ENCODE measurements at places on chromosomes 5 and 9.

- peak; percentile 53 for DNase-seq
Observed at GRCh38 chr9:14395317-14396082, 81.6 kb upstream of the NFIB start.

DNA sequence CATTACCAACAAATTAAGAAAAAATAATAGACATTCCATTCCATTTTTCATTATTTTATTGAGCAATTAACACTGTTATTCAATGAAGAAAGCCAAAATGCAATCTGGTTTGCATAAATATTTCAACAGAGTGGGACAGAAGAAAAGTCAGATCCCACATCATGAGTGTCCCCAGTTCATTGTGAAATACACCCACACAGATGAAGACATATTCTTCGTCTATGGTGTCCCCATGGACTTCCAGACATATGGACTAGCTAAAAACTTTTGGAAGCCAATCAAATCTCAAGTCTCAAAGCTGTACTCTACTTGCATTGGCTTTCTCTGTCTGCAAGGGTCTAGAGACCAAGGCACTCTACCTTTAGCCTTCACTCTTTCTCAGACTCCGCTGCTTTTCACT lies 194.3 kb downstream of the SEMA5A start:
- no peak for DNase-seq

DNA sequence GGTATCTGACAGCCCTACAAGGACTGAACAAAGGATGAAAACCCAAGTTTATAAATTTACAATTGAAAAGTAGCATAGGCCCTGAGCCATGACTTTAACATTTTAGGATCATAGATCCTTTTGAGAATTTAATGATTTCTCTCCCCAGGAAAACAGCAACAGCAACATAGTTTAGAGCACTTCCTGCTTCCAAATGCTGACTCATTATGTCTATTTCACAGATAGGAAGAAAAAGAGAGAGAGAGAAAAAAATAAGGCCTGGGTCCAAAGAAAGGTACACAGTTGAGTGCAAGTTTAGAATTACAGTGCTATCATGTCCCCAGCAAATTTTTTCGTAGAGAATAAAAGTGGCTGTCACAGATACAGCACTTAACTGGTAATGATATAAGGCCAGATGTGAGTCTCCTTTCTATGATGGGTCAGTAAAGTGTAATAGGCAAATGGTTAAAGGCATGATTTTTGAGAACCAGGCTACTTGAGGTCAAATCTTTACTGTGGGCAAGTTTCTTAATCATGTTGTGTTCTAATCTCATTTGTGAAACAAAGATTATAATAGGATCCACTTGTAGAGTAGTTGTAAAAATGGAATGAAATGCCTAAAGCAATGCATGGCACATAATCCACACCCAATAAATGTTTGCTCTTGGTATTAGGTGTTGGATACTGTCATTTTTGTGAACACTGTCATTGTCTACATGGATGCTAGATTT lies 12.3 kb upstream of the PPP2R2B start:
- DNase-seq: no peak

DNA sequence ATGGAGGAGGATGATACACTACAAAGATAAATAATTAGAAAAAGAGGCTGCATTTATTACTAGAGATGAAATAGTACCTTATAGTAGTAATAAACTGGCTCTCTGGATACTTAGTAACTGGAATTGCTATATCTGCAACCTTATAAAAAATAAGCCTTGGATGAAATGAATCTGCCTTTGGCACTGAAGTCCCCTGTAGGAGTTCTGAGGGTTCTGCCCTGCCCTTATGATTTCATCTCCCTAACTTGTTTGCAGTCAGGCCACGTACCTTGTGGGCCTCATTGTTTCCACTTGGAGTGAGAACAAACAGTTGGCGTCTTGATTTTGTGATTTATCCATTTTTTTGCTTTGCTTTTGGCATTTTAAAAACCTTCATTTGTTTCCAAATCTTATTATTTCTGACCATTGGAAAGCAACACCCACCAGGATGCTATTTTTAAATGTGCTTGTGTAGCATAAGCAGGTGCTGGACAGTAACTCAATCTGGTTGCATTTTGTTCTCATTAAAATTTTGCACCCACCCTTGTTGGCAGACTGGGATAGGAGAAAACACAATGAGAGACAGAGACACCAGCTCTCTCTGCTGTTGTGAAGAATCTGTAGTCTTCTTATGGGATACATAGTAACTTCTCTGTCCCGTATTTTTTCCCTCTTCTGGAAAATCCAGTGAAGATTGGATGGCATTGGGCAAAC lies 518.9 kb upstream of the SGCD start:
- DNase-seq: no peak

- no peak for DNase-seq
Observed at GRCh38 chr5:176133877-176134276, 104.3 kb upstream of the SIMC1 start.

DNA sequence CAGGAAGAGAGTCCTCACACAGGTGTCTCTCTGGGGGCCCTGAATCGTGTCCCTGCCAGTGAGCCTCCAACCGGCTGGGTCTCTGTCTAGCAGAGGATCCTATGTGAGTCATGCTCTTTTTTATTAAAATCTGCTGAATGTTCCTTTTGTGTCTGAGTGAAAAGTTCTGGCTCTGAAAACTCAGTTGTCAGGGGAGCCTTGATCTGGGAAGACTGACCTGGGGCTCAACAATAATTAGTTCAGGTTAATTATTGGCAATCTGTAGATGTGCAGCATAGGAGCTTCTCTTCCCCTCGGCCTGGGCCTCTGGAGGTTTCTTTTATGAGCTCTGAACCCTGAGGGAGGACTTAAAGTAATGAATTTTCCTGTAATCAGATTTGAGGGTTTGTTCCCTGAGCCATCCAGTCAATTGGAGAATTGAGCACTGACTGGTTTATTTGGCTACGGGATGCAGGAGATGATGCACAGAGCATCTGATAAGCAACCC lies 45.2 kb downstream of the ALG2 start:
- DNase-seq: no peak

DNA sequence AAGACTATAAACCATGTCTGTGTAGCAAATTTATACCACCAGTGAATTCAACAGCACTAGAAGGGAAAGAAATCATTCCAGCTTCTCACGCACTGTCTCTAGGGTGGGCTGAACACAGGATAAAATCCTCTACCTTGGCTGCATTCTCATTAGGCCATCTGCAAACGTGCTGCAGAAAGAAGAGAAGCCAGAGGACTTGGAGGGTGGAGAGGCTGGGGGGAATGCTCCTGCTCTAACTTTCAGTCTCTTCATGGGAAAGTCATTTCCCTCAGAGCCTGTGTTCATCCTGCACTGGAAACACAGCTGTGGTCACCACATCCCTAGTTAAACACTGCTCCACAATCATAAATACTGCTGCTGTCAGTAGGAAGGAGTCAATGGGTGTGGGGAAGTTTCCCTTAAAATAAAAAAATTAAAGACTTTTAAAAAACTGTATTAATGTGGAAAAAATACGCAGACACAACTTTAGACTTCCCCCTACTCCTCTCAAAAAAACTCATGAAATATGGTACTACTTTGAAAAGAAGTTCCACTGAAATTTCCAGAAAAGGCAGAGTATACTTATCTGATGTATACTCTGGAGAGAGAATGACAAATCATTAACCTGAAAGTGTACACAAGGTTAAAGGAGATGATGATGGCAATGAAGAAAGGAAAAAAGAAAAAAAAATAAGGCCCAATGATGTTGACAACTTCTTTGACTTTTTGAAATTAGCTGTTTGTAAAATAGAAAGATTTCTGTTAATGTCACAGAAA lies 46.8 kb downstream of the LHFPL2 start:
- DNase-seq: no peak

DNA sequence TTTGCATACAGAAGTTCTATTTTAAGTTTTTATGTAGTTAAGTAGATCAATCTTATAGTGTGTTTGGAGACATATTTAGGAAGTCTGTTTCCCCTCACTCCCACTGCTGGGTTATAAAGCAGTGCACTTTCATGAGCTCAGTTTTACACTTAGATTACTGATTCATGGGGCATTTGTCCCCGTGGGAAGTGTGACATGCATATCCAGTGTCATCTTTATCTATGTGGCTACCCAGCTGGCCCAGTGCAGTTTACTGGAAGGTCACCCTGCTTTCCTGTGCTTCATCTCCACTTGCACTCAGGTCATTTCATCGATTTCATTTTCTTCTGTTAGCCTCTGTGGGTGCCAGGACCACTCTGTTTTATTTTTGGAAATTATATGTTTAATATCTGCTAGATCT lies 49.1 kb downstream of the ADCY2 start:
- DNase-seq: no peak

DNA sequence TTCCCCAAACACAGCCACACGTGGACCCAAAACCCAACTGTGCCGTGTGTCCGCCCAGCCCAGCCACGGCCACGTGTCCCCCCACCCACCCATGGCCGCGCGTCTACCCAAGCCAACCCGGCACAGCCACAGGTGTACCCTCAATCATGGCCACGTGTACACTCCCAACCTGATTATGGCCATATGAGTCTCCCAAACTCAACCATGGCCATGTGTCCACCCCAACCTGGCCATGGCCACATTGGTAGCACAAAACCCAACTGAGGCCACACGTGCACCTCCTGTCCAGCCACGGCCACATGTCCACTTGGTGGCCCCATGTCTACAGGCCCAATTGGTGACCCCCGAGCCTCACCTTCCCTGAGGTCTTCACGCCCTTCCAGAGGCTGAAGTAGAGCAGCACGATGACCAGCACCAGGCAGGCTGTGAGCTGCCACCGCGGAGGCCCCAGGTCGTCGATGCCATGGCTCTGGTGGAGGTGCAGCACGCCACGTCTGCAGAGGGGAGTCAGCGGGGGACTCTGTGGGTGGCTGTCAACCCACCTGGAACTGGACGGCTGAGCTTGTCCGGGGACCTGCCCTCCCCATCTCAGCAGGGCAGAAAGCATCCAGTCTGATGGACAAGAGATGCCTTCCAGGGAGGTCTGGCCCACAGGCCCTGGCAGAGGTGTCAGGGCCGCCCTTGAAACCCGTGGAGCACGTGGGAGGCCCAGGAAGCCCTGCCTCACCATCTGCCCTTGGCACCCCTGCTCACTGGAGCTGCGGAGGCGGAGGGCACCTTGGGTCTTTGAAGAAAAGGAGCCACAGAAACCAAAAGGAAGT lies 23.5 kb downstream of the SLC6A3 start:
- DNase-seq: no peak

GRCh38 chr9:111926421-111926875 lies 29.8 kb downstream of the UGCG start:
- DNase-seq: peak; percentile 36

- no peak for DNase-seq
Observed at GRCh38 chr5:149745-150485, 41.4 kb upstream of the LRRC14B start.

GRCh38 chr9:69093471-69094103 lies 58.0 kb downstream of the FXN start:
- DNase-seq: no peak

DNA sequence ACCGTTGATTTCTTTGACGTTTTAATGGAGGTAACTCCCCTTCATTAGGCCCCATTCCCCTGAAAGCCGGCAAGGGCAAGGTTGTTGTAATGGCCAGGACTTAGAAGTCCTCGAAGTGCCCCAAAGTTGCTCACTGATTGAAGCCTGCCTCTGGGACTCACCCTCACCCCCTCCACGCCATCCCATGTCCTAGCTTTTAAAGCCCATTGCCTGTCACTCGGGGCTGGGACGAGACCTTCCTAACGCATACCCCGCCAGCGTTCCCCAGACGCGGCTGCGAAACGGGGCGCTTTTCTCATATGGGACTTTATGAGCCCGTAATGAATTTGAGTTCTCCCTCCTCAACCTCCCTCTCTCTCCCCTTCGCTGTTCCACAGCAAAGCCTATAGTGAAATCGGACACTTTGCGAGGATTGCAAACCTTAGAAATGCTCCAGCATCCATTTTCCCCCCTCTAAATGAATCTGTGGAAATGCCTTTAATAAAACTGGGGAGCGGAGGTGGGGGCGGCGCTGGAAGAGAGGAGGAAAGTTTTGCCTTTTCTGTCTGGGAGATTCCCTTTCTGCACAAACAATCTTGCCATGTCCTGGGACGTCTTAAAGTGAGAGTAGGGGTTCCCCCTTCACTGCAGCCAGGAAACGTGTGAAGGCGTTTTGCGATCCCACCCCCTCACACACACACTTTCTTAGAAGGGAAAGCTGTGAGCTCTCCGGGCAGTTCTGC lies 1.5 kb downstream of the PAPPA start:
- peak; percentile 24 for DNase-seq

DNA sequence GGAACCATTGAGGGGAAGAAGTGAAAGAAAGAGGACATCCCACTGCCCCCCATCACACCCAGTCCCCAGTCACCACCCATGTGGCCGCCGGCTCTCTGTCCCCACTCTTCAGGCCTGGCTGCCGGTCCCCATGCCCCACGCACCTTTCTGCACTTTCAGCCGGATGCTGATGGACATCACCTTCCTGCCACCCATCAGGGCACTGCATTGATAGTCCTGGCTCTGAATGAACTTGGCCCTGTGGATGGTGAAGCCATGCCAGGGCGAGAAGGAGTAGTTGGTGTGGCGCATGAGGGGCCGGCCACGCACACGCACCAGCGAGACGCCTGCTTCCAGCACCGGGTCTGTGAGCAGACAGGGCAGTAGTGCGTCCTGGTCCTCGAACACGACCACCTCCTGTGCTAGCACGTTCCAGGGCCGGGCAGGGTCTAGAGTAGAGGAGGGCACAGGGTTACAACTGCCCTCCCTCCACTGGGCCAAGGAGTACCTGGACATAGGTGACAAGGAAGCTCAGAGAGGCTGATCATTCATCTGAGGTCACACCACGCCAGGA lies 6.4 kb downstream of the CSF1R start:
- DNase-seq: no peak

GRCh38 chr9:129620669-129621295 lies at the start of gene C9orf50:
TSS of gene C9orf50 (minus strand) at chr9:129621101. CDS start at chr9:129620574, 527 bp downstream.
- DNase-seq: no peak

- no peak for DNase-seq
Observed at GRCh38 chr5:882253-883183, 10.1 kb downstream of the BRD9 start.

DNA sequence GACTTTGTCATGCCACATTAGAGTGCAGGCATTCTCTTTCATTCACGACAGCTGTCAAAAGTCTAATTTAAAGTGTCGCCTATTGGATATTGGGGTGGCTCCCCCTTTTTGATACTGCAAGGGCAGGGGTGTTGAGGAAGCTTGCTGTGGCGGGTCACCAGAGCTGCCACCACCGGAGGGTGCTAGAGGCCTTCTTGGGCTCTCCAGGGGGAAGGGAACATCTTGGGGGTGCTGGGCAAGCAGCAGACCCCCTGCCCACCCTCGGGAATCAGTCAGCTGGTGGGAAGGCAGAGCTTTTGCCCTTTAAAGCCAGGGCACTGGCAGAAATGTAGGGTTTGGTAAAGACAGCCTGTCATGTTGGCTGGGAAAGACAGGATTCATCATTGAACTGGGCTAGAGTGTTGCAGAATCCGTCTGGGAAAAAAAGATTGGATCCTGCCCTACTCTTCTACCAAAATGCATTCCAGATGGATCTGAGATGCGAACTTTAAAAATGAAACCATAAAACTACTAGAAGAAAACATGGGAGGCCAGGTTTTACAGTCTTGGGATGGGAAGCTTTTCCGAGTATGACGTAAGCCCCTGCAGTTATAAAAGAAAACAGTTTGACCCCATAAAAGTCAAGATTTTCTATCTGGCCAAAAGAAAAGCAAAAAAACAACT lies 22.3 kb downstream of the COL5A1 start:
- no peak for DNase-seq
